Activated CD8-positive, alpha-beta memory T cell treated with anti-CD3 and anti-CD28 coated beads, Interleukin-2, amount 10 ng/mL, durations not matched to agents 7 days and 5 days (primary cell): ENCODE measurements at places on chromosomes 6 and 20. TPM values are rescaled to one million over a fixed set of nuclear protein-coding genes. Genes with fewer than 3 reads are reported as not detected.
A peak's percentile ranks its signal among the peaks of the same experiment; 100 is the strongest.

RNF144B gene
- total RNA-seq: 1.6 TPM

DNA sequence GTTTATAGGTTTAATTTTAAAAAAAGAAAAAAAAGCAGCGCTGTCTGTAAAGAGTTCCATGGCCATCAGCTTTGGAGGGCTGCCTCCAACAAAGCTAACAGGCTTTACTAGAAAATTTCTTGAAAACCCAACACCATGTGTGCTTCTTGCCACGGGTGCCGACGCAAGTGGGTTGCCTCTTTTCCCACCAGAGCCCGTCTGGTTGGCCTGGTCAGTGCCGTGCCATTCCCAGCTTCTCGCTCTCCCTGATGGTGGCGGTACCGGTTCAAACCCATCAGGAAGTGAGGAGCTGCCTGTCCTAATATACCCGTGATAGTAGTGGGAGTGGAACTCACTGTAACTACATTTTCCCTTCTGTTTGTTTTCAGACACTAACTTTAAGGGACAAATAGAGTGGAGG, 73.7 kb downstream of the CDH4 start:
- no peaks in the 10 kb centered on the region for H3K27me3 ChIP-seq
- H3K4me3 ChIP-seq: no peak overlapping the region
- H3K27ac ChIP-seq: no peak overlapping the region
- no peak for DNase-seq
- no peaks in the 10 kb centered on the region for H3K36me3 ChIP-seq
- H3K4me1 ChIP-seq: no peaks in the 10 kb centered on the region

DNA sequence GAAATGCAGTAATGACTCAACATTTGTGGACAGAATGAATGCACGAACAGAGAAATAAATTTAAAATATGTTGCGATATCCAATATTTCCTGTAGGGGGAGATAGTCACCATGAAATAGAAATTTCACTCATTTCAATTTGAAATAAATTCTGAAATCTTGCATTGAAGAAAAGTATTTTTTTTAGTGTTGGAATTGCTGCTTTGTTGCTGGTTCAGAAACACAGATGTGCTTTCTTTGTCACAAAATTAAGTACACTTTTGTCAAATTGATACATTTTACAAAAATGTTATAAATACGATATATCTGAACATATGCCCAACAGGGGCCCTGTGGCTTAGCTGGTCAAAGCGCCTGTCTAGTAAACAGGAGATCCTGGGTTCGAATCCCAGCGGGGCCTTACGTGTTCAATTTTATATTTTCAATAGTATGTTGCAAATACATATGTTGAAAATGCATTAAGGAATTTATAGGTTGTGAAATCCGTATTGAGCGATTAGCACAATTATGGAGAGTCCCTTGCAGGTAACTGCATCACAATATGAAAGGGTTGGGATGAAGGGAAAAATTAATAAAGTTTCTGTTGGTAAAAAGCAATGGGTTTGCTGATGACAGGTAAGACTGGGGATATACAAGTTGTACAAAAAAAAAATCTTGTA, 85.4 kb upstream of the PRSS16 start:
- no peaks in the 10 kb centered on the region for H3K36me3 ChIP-seq
- peak overlapping the region; percentile 49 for H3K27ac ChIP-seq
- H3K4me1 ChIP-seq: peaks cover 27% of the 10 kb centered on the region
- H3K4me3 ChIP-seq: no peak overlapping the region
- peaks cover 4% of the 10 kb centered on the region for H3K27me3 ChIP-seq

CST4 gene
- total RNA-seq: not detected

DNA sequence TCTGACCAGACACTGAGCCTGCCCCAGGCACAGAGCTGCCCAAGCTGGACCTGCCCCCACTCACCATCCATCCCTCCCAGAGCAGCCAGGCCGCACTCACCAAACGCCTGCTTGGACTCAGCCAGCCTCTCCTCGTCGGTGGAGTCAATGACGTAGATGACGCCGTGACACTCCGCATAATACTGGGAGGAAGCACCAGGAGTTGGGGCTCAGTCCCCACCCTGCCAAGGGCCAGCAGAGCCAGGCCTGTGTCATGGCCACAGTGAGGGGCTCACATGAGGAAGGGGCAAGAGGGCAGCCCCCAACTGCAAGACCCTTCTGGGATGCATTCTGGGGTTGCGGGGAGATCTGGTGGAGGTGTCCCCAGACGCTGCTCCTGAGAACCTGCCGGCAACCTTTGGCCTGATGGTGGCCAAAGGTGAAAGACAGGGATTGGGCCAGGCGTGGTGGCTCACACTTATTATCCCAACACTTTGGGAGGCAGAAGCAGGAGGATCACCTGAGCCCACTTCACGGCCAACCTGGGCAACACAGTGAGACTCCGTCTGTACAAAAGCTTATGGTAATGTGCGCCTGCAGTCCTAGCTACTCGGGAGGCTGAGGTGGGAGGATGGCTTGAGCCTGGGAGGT, 5.6 kb downstream of the ARFRP1 start:
- peak overlapping the region; percentile 28 for H3K27ac ChIP-seq
- H3K4me1 ChIP-seq: peaks cover 42% of the 10 kb centered on the region
- H3K27me3 ChIP-seq: no peaks in the 10 kb centered on the region
- no peak overlapping the region for H3K4me3 ChIP-seq
- H3K36me3 ChIP-seq: peaks cover 17% of the 10 kb centered on the region

DNA sequence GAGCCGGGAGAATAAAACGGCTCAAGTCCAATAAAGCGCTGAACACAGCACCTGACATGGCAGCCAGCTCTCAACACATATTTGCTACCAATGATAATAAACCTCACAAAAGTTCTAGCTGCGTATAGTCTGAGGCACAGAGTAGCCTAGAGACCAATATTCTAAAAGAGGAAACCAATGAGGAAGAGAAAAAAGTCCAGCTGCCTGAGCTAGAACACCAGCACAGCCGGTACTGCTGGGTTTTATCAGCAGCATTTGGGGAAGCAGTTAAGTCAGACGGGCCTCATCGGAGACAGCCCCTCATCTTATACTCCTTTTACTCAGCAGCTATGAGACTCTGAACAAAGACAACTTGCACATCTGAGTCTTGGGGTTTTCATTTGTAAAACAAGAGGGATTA, 2.4 kb upstream of the RTF2 start:
- no peak overlapping the region for H3K27ac ChIP-seq
- no peak for DNase-seq
- peaks cover 19% of the 10 kb centered on the region for H3K36me3 ChIP-seq
- H3K4me3 ChIP-seq: no peak overlapping the region
- no peaks in the 10 kb centered on the region for H3K27me3 ChIP-seq

- H3K4me3 ChIP-seq: no peak overlapping the region
- H3K27ac ChIP-seq: peak overlapping the region; percentile 63
- no peaks in the 10 kb centered on the region for H3K27me3 ChIP-seq
- DNase-seq: peak; percentile 83
- peaks cover 38% of the 10 kb centered on the region for H3K4me1 ChIP-seq
Measured at GRCh38 chr20:50292591-50293283, 102.1 kb downstream of the CEBPB start.

DNA sequence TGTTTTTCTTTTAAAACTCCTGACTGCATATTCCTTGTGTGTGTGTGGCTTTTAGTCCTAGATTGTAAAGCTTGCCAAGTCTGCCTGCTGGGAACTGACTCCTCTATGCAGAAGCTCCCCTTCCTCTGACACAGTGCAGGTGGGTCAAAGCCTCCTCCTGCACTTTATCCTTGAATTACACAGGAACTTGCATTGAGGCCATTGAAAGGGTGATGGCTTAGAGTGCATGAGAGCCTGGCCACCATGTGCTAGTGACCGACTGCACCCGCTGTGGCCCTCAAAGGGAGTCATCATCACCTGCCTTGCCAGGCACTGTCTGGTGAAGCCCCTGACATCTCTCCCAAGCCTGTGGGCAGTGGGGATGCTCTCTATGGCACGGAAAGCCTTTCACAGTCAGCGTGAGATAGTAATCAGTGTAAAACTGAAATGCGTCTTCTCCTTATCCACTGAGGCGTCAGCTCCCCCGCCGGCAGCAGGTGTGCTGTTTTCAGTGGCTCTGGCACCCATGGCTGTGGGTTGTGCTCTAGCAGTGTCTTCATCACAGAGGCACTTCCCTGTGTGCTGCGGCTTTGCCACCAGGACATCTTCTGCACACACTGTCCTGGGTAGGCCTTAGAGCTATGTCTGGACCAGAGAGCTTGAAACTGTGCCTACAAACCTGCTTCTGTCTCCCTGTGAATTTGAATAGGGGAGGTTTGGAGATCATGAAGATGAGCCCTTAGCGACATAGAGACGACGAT, 87.9 kb downstream of the THBS2 start:
- no peaks in the 10 kb centered on the region for H3K36me3 ChIP-seq
- peak; percentile 29 for DNase-seq
- no peak overlapping the region for H3K27ac ChIP-seq
- H3K27me3 ChIP-seq: no peaks in the 10 kb centered on the region
- H3K4me3 ChIP-seq: no peak overlapping the region
- no peaks in the 10 kb centered on the region for H3K4me1 ChIP-seq

- DNase-seq: no peak
- H3K27me3 ChIP-seq: peaks cover 39% of the 10 kb centered on the region
- H3K4me3 ChIP-seq: no peak within 1 kb of the TSS
- no peaks in the 10 kb centered on the region for H3K4me1 ChIP-seq
- H3K27ac ChIP-seq: no peak within 1 kb of the TSS
Measured at GRCh38 chr20:64164123-64164836, at the start of gene MYT1. Gene MYT1 (plus strand): TSS chr20:64164452. CDS start chr20:64198862, 34,410 bp downstream.

MOCS1 gene
- total RNA-seq: not detected

- H3K36me3 ChIP-seq: no peaks in the 10 kb centered on the region
- no peak overlapping the region for H3K4me3 ChIP-seq
- no peaks in the 10 kb centered on the region for H3K4me1 ChIP-seq
- no peak for DNase-seq
- H3K27me3 ChIP-seq: no peaks in the 10 kb centered on the region
- no peak overlapping the region for H3K27ac ChIP-seq
Measured at GRCh38 chr20:43092386-43093088, 97.2 kb downstream of the PTPRT start.

DNA sequence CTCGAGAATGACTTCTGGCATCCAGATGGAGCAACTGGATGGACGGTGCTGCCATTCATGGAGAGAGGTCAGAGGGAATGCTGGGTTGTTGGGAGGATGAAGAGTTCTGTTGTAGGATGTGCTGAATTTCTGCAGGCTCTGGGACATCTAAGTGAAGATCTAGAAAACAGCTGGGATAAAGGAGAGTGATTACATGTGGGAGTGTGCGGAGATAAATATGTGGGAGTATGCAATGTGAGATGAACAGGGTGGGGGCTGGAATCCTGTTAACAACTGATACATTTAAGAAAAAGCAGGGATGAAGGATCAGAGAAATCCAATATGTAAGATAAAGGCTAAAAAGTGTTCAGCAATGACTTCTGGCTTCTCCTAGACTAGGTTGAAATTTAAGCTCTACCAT, 43.1 kb downstream of the FAXC start:
- no peak for DNase-seq
- H3K4me3 ChIP-seq: no peak overlapping the region
- no peak overlapping the region for H3K27ac ChIP-seq
- peaks cover 11% of the 10 kb centered on the region for H3K27me3 ChIP-seq
- H3K4me1 ChIP-seq: no peaks in the 10 kb centered on the region
- H3K36me3 ChIP-seq: no peaks in the 10 kb centered on the region

- no peaks in the 10 kb centered on the region for H3K27me3 ChIP-seq
- no peak overlapping the region for H3K4me3 ChIP-seq
- no peaks in the 10 kb centered on the region for H3K36me3 ChIP-seq
- H3K27ac ChIP-seq: no peak overlapping the region
- no peak for DNase-seq
Measured at GRCh38 chr20:3183896-3184612, 10.7 kb upstream of the LZTS3 start.

RIPPLY2 gene
- not detected for total RNA-seq

GRCh38 chr6:110560239-110561007, 84.0 kb upstream of the SLC22A16 start:
- H3K4me3 ChIP-seq: peak overlapping the region; percentile 36
- peak overlapping the region; percentile 98 for H3K27ac ChIP-seq
- H3K4me1 ChIP-seq: peaks cover 40% of the 10 kb centered on the region
- peaks cover 6% of the 10 kb centered on the region for H3K36me3 ChIP-seq
- peak; percentile 63 for DNase-seq

- H3K36me3 ChIP-seq: no peaks in the 10 kb centered on the region
- no peak overlapping the region for H3K27ac ChIP-seq
- no peaks in the 10 kb centered on the region for H3K4me1 ChIP-seq
Measured at GRCh38 chr6:115137910-115138309, 795.1 kb upstream of the HS3ST5 start.

GRCh38 chr6:79671600-79672266, 40.6 kb downstream of the SH3BGRL2 start:
- H3K4me1 ChIP-seq: peaks cover 26% of the 10 kb centered on the region
- H3K36me3 ChIP-seq: no peaks in the 10 kb centered on the region
- H3K27ac ChIP-seq: peak overlapping the region; percentile 67
- DNase-seq: peak; percentile 69
- no peak overlapping the region for H3K4me3 ChIP-seq

GRCh38 chr6:39777218-39777617, 15.0 kb upstream of the DAAM2 start:
- H3K36me3 ChIP-seq: no peaks in the 10 kb centered on the region
- H3K4me1 ChIP-seq: no peaks in the 10 kb centered on the region
- no peak overlapping the region for H3K4me3 ChIP-seq
- DNase-seq: no peak
- H3K27ac ChIP-seq: no peak overlapping the region
- H3K27me3 ChIP-seq: no peaks in the 10 kb centered on the region

WFDC10B gene
- not detected for total RNA-seq

RFX6 gene
- not detected for total RNA-seq

DNA sequence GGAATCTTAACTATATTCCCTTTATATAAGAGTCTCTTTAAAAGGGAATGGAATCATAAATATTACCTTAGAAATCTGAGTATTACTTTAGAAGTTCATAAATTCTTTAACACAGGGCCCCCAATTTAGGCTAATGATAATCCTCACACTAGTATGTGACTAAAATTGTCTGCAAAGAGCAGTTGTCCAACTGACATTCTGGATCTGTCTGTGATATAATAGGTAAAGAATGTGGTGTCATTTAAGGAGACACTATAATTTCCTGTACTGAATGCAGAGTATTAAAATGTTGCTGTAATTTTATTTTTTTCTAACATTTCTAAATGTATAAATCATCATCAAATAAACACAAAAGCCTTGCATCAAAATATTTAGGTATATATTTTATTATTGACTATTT, 128.5 kb upstream of the DST start:
- H3K36me3 ChIP-seq: no peaks in the 10 kb centered on the region
- DNase-seq: no peak
- H3K27me3 ChIP-seq: no peaks in the 10 kb centered on the region
- no peak overlapping the region for H3K4me3 ChIP-seq
- H3K4me1 ChIP-seq: no peaks in the 10 kb centered on the region

DNA sequence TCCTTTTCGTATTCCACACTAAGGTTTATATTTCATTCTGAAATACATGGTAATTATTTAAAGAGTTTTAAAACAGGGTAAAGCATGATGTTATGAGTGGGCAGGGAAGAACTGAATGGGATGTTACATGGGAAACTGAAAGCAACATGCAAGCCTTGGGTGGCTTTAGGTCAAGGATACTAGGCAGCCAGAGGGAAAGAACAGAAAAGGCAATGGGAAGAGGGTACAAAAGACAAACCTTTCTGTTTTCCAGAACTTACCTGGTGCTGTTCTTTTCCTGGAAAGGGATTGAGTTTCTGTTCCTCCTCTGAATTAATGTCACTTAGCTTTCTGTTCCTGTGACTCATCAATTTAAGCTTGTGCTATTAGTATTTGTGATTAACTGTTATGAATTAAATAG, 71.2 kb upstream of the SMIM8 start:
- H3K27ac ChIP-seq: no peak overlapping the region
- peaks cover 6% of the 10 kb centered on the region for H3K4me1 ChIP-seq
- no peaks in the 10 kb centered on the region for H3K27me3 ChIP-seq
- H3K4me3 ChIP-seq: no peak overlapping the region
- no peak for DNase-seq
